ENCODE measurements at places on chromosomes 4 and X.

DNA sequence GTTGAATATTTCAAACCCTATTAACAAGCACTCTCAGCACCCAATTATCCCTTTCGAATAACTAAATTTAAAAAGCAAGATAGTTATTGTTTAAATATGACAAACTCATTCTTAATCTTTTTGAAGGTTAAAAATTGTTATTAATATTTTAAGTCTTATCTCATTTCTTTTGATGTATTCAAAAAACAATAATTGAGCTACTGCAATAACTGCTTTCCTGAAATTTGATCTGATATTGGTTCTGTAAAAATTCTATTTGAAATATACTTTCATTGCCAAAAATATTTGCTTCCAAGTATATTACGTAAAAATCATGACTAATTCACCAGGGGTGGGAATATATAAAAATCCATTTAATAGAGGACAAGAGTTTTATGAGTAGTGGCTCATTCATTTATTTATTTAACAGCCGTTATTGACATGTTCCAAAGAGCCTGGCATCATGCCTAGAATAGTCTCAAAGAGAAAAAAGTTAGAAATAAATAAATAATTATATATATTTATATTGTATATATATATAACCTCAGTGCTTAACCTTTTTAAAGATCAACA lies 34.4 kb downstream of the GLRA3 start:
- no peak for DNase-seq

DNA sequence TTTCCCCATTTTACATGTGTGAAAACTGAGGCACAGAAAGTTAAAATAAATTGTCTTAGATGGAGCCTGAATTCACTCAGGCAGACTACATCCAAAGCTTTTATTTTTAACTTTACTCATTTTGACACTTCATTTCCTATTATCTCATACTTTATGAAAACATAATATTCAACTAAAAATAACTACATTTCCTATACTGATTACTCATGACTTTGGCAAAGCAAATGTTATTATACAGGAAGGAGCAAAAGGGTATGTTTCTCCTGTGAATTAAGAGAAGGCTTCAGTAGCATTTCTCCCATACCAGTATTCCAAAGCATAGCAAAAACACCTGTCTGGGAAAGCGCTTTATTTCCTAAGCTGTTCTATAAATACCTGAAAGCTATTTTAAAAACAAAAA lies 178.6 kb downstream of the ADAMTS3 start:
- no peak for DNase-seq

GRCh38 chr4:10944321-10944720 lies 259.8 kb upstream of the CLNK start:
- DNase-seq = no peak

- DNase-seq = no peak
Measured at GRCh38 chrX:47501226-47502074, 18.4 kb upstream of the ZNF41 start.

DNA sequence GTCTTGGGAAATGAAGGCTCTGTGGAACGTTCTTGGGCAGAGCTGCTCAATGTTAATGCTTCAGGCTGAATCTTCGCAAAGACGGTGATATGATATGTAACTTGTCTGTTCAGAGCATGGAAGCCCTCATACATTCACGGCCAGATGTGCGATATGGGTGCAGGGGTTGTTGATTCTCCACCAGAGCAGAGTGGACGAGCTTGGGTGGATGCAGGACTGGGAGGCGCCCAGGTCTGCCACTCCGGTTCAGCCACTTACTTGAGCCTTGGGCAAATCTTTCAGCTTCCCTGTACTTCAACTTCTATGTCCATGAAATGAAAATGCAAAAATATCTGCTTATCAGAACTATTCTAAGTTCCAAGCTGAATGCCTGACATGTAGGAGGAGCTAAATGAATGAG lies 47.4 kb upstream of the MND1 start:
- DNase-seq = no peak

- DNase-seq = no peak
Measured at GRCh38 chr4:10023806-10024205, 2.5 kb upstream of the SLC2A9 start.

GRCh38 chrX:68633981-68634380 lies 13.5 kb upstream of the STARD8 start:
- DNase-seq = no peak

DNA sequence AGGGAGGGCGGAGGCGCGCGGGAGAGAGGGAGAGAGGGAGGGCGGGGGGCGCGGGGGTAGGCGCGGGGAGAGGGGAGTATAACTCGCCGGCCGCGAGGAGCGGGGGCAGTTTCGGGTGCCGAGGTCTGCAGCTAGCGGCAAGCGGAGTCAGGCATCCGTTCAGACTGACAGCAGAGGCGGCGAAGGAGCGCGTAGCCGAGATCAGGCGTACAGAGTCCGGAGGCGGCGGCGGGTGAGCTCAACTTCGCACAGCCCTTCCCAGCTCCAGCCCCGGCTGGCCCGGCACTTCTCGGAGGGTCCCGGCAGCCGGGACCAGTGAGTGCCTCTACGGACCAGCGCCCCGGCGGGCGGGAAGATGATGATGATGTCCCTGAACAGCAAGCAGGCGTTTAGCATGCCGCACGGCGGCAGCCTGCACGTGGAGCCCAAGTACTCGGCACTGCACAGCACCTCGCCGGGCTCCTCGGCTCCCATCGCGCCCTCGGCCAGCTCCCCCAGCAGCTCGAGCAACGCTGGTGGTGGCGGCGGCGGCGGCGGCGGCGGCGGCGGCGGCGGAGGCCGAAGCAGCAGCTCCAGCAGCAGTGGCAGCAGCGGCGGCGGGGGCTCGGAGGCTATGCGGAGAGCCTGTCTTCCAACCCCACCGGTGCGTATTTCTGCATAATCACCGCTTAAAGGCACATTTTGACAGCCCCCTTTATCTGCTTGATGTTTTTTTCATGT lies at the start of gene POU4F2:
TSS of gene POU4F2 (plus strand) at position 108 of the 720 bp plus-strand sequence. CDS start at position 356, 248 bp downstream.
- peak; percentile 23 for DNase-seq

DNA sequence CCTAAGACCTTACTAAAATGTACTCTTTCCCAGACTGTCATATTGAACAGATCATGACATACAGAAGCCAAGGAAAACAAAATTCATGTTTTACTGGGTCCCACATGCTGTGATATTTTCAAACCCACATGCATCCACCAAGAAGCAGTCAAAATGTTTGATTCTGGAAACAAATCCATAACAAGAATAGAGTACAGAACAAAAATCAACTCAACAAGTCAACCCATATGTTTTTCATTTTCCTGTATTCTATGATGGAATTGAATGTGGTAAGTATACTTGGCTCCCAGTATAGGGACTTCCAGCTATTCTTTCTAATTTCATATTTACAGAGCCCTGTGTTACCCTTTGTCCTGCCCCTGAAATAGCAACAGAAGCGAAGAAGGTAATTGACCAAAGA lies 106.8 kb downstream of the COL25A1 start:
- no peak for DNase-seq

DNA sequence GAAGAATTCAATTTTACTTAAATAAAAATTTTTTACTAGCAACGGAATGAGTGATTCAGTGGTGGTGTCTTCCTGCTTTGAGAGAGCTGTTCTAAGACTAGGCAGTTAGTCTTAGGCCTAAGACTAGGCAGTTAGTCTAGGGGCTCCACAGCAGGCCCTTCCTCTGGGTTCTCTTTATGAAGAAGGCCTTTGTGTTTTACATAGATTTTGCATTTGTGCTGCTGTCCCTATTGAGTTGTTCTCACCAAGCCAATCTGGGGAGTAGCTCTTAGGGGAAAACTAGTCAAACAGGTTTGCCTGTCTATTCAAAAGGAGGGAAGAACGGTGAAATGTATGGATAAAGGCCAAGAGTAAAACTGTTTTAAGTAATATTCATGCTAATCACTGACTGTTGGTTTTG lies 7.6 kb downstream of the UGT8 start:
- no peak for DNase-seq
